ENCODE measurements at places on chromosomes 4 and X.

DNA sequence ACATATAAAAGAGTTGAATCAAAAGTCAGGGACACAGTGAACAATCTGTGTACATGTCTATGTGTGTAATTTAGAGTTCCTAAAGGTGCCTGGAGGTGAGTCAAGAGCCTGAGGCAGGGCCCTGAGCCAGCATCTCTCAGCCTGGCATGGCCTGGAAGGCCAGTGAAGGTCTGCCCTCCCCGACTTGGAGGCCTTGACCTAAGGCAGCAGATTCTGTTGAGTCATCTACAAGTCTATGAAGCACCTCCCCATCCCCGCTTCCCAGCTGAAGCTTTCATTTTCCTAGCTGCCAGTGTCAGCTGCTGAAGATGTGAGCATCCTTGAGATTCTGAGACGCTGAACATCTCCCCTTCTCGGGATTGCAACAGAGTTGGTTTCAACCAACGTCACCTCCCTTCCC is 583.9 kb downstream of the BCOR start:
- no peak for DNase-seq

GRCh38 chrX:132875650-132876522 is 82.5 kb downstream of the HS6ST2 start:
- DNase-seq = no peak

- no peak for DNase-seq
These were observed 88.4 kb upstream of the CLNK start for GRCh38 chr4:10773010-10773409.

DNA sequence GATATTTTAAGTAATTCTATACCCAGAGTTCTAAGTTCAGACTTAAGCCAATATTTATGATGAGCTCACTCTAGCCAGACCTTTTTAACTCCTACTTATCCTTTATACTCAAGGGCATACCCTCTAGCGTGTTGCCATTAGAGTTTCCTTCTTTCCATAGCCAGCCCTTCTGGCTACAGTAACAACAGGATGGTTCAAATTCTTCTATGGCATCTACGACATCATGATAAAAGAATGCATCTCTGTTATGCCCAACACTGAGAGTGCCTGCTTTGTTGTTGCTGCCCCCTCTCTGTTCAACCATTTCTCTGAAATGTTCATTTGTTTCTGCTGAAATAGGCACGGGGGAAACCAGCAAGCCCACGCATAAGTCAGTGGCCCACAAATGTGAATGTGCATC is 104.5 kb downstream of the UBE2NL start:
- DNase-seq = no peak

- no peak for DNase-seq
These were observed 3.5 kb downstream of the BEND4 start for GRCh38 chr4:42149004-42149403.

- DNase-seq = no peak
These were observed at the start of gene OTC for GRCh38 chrX:38352362-38352761. Gene OTC (plus strand): TSS chrX:38352604. CDS start chrX:38352697, 93 bp downstream.

DNA sequence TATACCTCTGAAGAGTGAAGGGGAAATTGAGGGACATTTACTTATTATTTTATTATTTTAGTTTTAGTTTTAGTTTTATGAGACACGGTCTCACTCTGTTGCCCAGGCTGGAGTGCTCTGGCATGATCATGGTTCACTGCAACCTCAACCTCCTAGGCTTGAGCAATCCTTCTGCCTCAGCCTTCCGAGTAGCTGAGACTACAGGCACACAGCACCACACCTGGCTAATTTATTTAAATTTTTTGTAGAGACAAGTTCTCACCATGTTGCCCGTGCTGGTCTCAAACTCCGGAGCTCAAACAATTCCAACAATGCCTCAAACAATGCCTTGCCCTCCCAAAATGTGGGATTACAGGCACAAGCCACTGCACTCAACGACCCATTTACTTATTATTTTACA is 68.4 kb upstream of the BMP2K start:
- no peak for DNase-seq

DNA sequence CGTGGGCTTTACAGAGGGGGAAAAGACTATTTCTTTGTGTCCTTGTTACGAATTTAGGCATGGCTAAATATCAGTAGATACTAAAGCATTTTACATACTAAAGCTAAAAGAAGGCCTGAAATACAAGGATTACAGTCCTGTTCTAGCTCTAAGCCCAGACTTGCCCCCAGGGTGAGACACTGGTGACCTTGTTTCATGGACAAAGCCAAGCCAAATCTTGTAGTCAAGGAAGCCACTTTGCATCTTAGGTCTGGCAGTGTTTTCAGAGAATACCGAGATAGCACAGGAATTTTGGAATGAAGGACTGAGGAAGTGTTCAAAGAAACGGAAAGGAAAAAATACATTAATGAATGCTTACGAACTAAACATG is 733 bp upstream of the G3BP2 start:
- DNase-seq = no peak

- no peak for DNase-seq
These were observed 192.0 kb downstream of the CXXC4 start for GRCh38 chr4:104302731-104303130.

DNA sequence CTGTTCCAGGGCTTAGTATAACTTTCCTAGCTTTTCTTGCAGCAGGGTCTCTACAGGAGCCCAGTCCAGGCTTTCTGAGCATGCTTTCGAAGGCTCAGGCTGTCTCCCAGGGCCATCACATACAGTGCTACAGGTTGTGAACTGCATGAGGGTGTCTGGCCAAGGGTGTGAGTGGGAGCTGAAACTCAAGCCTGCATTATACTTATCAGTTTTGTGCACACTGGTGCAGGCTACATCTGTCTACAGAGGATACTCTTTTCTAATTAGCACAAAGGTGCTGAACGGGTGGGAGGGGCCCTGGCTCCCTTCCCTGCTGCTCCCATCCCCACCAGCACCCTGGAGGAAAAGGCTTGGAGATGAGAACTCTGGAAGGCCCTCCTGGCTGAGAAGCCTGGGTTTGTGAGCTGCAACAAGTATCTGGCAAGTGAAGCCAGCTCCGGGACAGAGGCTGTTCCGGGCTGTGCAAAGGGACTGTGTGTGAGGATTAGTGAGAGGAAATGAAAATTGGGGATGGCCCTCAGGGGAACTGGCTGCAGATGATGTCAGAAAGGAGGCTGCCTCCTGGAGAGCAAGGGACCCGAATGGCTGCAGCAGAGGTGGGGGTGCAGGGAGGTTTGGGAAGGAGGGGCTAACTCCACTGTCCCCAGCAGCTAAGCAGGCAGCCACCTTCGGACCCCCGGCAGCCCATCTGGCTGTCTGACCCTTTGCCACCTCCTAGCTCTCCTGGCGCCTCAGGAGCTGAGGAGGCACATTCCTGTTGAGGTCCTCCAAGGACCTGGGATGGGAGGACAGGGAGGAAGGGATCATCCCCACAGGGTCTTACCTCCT is 68.5 kb downstream of the EFNB1 start:
- no peak for DNase-seq

GRCh38 chr4:126827669-126828068 is 805.1 kb upstream of the INTU start:
- no peak for DNase-seq

- no peak for DNase-seq
These were observed 296.3 kb upstream of the ATOH1 start for GRCh38 chr4:93532234-93532633.

DNA sequence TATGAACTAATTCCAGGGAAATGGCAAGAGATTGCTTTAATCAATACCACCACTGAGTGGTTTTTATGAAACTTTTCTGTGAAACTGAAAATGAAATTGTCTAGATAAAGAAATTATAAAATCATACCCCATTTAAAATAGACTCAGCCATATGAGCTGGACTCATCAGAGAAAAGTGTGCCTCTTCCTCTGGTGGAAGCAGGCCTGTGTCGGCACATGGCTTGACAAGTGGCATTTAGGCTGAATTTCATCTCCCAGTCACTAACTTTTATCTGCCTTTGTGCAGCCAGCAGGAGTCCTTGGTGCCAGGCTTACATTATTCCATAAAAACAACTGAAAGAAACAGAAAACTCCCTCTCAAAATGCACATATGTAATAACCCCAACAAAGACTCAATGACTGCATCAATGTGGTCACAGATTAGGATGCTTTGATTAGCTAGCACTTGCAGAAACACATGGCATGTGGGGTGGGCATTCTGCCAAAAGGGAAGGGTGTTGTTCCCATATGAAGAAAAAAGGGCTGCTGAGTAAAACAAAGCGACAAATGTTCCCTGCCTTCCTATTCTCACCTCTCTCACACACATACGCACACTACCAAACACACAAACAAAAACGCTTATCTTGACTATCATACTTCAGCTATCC is 232.3 kb downstream of the PABPC4L start:
- no peak for DNase-seq

- no peak for DNase-seq
These were observed 69.5 kb upstream of the BRWD3 start for GRCh38 chrX:80879143-80879542.

DNA sequence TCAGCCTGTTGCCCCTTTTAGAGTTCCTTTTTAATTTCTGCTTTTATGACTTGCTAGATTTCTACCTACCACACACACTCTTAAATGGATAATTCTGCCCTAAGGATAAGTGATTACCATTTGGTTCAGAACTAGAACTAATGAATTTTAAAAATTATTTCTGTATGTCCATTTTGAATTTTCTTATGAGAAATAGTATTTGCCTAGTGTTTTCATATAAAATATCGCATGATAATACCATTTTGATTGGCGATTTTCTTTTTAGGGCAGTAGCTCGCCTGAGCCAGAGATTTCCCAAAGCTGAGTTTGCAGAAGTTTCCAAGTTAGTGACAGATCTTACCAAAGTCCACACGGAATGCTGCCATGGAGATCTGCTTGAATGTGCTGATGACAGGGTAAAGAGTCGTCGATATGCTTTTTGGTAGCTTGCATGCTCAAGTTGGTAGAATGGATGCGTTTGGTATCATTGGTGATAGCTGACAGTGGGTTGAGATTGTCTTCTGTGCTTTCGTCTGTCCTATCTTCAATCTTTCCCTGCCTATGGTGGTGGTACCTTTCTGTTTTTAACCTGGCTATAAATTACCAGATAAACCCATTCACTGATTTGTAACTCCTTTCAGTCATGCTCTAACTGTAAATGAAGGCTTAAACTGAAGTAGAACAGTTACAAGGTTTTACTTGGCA is 7.8 kb downstream of the ALB start:
- DNase-seq = no peak

- no peak for DNase-seq
These were observed 777.7 kb upstream of the ADGRL3 start for GRCh38 chr4:60422439-60422838.

DNA sequence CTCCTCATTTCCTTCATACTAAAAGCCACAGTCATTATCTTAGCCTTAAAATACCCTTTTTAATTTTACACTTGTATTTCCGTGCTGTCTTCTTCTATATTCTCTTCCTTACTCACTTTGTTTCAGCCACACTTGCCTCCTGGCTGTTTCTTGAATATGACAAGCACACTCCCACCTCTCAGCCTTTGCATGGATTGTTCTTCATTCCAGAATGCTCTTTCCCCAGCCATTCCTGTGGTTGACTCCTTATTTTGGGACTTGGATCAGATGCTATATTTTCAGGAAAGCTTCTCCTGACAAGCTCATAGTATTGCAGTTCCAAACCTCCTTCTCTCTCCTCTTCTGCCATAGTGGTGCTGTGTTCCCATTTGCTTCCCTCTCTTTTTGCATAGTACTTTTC is 291.3 kb downstream of the PDHA2 start:
- no peak for DNase-seq

- no peak for DNase-seq
These were observed 66.3 kb downstream of the TMEM156 start for GRCh38 chr4:38965866-38966265.

GRCh38 chr4:40309250-40309774 is 25.8 kb upstream of the CHRNA9 start:
- peak; percentile 80 for DNase-seq

- no peak for DNase-seq
These were observed 118.7 kb downstream of the FRYL start for GRCh38 chr4:48661391-48661790.

Measured in stimulated activated CD8-positive, alpha-beta memory T cell treated with anti-CD3 and anti-CD28 coated beads, Interleukin-15, amount 100 ng/mL, for 4 hours (primary cell).